ENCODE measurements at places on chromosomes 7 and 10.

- H3K4me3 ChIP-seq = no peak overlapping the region
- DNase-seq = no peak
- H3K36me3 ChIP-seq = peaks cover 37% of the 10 kb centered on the region
- H3K27ac ChIP-seq = no peak overlapping the region
Measured at GRCh38 chr10:102781090-102781920, 37.6 kb downstream of the WBP1L start.

DNA sequence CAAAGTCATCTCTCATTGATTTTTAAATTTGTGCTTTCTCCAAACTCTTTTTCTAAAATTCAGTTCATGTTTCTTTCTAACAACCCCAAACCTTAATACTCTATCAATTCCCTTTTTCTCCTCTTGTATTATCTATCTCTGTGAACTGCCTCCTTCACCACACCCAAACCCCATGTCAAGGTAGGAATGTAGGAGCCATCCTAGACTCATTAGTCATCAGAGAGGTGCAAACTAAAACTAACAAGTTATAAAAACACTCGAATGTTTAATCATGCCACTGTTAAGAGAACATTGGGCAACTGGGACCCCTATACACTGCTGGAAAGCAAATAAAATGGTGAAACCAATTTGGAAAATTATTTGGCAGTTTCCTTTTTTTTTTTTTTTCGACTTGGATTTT, 533.8 kb upstream of the LRRN3 start:
- H3K4me3 ChIP-seq = no peak overlapping the region
- no peaks in the 10 kb centered on the region for H3K27me3 ChIP-seq

DNA sequence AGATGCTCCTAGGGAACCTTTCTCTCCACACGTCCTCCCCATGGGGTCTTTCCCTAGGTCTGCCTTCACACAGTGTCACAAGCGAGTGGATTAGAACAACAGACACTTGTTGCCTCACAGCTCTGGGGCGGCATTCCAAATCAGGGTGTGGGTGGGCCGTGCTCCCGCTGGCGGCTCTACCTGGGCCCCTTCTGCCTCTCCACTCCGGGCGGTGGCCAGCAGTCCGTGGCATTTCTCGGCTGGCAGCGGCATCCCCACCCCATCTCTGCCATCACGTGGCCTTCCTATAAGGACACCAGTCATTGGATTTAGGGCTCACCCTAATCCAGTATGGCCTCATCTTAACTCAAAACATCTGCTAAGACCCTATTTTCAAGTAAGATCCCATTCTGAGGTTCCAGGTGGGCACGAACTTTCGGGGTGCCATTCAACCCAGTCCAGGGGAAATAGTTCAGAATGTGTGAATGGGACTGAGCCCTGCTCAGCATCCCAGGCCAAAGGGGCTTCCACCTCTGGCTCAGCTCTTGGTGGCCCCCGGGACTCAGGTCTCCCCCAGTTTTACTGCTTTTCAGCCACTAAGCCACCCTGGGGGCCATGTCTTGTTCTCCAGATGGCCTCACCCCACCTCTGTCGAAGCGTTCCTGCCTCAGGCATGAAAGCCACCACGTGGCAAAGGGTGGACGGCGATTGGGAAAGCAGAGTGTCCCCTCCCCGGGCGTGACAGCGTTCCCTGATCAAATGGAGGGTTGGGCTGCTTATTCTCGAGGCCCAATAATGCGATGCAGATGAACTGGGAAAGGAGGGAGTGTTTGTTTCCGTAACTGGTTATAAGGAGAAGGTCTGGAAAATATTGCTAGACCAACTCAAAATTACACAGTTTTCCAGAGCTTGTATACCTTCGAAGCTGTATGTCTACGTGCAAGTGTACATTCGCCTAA, 350.0 kb downstream of the GLRX3 start:
- H3K4me3 ChIP-seq = no peak overlapping the region
- no peaks in the 10 kb centered on the region for H3K27me3 ChIP-seq
- no peak overlapping the region for H3K27ac ChIP-seq
- DNase-seq = no peak

DNA sequence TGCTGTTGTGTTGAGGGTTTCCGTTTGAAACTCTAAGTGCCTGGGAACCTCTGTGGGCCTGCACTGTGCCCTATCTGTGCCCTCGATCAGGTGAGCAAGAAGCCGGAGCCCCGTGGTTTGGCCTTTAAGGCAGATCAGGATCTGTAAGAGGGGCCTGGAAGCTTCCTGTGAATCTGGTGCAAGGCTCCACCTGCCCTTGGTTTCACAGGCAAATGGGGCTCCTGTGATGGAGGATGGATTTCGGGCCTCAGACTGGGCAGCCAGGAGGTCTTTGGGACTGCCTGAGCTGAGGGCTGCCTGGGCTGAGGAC, 21.6 kb downstream of the SCART1 start:
- H3K27ac ChIP-seq = no peak overlapping the region
- peaks cover 2% of the 10 kb centered on the region for H3K4me1 ChIP-seq
- DNase-seq = no peak
- peaks cover 2% of the 10 kb centered on the region for H3K27me3 ChIP-seq
- H3K36me3 ChIP-seq = no peaks in the 10 kb centered on the region
- H3K4me3 ChIP-seq = no peak overlapping the region
